Glutamatergic neuron (in vitro differentiated cells): ENCODE measurements at places on chromosomes 3 and 15.

GRCh38 chr15:100764778-100765466, 114.7 kb upstream of the ALDH1A3 start:
- DNase-seq: no peak
- H3K36me3 ChIP-seq: no peaks in the 10 kb centered on the region
- no peak overlapping the region for H3K4me3 ChIP-seq
- peaks cover 10% of the 10 kb centered on the region for H3K4me1 ChIP-seq

GRCh38 chr3:168860028-168860427, 764.3 kb upstream of the GOLIM4 start:
- no peak for DNase-seq
- H3K27ac ChIP-seq: no peak overlapping the region
- H3K36me3 ChIP-seq: peaks cover 6% of the 10 kb centered on the region
- peaks cover 4% of the 10 kb centered on the region for H3K4me1 ChIP-seq
- H3K4me3 ChIP-seq: no peak overlapping the region

- H3K4me1 ChIP-seq: peaks cover 31% of the 10 kb centered on the region
- no peak overlapping the region for H3K4me3 ChIP-seq
- no peaks in the 10 kb centered on the region for H3K36me3 ChIP-seq
- no peak for DNase-seq
- H3K27me3 ChIP-seq: peaks cover 14% of the 10 kb centered on the region
- no peak overlapping the region for H3K27ac ChIP-seq
Measured at GRCh38 chr3:197478746-197479668, 76.8 kb downstream of the BDH1 start.

- peaks cover 21% of the 10 kb centered on the region for H3K27me3 ChIP-seq
- H3K4me1 ChIP-seq: peaks cover 29% of the 10 kb centered on the region
- peak overlapping the region; percentile 96 for H3K4me3 ChIP-seq
- H3K36me3 ChIP-seq: no peaks in the 10 kb centered on the region
Measured at GRCh38 chr15:78875107-78875914, 2.6 kb downstream of the MORF4L1 start.

DNA sequence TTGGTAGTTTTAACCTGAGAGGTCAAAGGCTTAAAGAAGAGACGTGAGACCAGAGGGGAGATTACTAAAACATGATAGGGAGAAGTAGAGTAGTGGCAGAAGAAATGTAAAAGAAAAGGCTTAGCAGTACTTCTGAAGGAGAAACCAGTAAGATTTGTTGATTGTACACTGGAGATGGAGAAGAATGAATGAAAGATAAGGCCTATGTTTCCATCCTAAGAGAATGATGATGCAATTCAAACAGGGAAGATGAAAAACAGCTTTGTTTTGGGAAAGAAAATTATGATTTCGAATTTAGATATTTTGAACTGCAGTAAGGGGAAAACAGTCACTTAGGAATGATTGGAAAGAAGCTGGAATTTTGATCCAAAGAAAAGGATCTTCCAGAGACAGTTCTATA, 97.4 kb upstream of the PLXND1 start:
- no peak overlapping the region for H3K27ac ChIP-seq
- H3K4me1 ChIP-seq: no peaks in the 10 kb centered on the region
- no peak overlapping the region for H3K4me3 ChIP-seq
- DNase-seq: no peak
